ENCODE measurements at places on chromosomes 11 and 22.

GRCh38 chr11:47786373-47786772, 19.2 kb upstream of the FNBP4 start:
- no peak for DNase-seq

- DNase-seq = no peak
Measured at GRCh38 chr11:19442554-19442910, 201.8 kb upstream of the E2F8 start.

DNA sequence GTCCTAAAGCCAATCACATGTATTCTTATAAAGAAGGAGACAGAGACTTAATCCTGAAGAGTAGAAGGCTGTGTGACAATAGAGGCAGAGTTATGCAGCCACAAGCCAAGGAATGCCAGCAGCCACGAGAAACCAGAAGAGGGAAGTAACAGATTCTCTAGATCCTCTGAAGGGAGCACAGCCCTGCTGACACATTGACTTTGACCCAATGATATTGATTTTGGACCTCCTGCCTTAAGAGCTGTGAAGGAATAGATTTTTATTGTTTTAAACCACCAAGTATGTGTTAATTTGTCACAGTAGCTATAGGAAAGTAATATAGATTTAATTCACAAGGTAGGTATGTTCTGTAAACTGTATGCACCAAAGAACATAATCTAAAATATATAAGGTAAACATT, 103.6 kb downstream of the TTC17 start:
- no peak for DNase-seq

GRCh38 chr11:93784935-93785360, 866 bp downstream of the MED17 start:
- DNase-seq = no peak

GRCh38 chr22:49589811-49590210, 237.9 kb downstream of the BRD1 start:
- peak; percentile 25 for DNase-seq

DNA sequence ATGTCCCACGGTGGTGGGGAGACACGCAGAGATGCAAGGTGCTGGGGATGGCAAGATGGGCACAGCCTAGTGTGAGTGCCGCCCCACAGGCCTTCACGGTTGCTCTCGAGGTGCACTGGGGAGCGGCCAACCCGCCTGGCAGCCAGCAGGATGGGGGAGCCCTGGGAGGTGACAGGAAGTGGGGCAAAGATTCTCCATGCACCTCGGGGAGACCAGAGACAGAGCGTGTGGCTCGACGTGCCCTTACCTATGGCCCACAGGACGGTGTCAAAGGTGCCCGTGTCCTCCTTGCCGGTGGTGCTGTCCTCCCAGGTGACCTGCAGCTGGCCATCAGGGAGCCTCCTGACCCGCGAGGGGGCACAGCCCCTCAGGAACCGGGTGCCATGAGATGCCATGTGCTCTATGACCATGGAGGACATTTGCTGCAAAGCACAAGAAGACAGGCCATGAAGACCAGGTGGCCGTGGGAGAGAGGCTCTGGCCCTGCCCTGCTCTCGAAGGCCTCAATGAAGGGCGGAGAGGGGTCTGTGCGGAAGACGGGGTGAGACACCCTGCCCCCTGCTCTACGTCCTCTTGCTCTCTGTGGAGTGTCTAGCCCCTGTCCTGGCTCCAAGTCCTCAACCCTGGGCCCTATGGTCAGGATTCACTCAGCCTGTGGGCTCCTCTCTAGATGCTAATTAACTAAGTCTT, 40.6 kb upstream of the GNB1L start:
- no peak for DNase-seq

- DNase-seq = no peak
Measured at GRCh38 chr22:45235101-45235777, 5.5 kb downstream of the KIAA0930 start.

- DNase-seq = no peak
Measured at GRCh38 chr11:528815-529727, 6.3 kb downstream of the HRAS start.

GRCh38 chr11:15935373-15935772, 421.0 kb downstream of the SOX6 start:
- no peak for DNase-seq

GRCh38 chr11:108825381-108825780, 160.5 kb downstream of the DDX10 start:
- no peak for DNase-seq

- DNase-seq = no peak
Measured at GRCh38 chr11:109957601-109958000, 135.6 kb upstream of the ZC3H12C start.

GRCh38 chr11:39683288-39683950, 1776.0 kb downstream of the LRRC4C start:
- no peak for DNase-seq

Data from activated T-cell treated with anti-CD3 and anti-CD28 coated beads, Interleukin-2, amount 50 U/mL, for 24 hours (primary cell).